ENCODE measurements at places on chromosomes 16 and 17.

DNA sequence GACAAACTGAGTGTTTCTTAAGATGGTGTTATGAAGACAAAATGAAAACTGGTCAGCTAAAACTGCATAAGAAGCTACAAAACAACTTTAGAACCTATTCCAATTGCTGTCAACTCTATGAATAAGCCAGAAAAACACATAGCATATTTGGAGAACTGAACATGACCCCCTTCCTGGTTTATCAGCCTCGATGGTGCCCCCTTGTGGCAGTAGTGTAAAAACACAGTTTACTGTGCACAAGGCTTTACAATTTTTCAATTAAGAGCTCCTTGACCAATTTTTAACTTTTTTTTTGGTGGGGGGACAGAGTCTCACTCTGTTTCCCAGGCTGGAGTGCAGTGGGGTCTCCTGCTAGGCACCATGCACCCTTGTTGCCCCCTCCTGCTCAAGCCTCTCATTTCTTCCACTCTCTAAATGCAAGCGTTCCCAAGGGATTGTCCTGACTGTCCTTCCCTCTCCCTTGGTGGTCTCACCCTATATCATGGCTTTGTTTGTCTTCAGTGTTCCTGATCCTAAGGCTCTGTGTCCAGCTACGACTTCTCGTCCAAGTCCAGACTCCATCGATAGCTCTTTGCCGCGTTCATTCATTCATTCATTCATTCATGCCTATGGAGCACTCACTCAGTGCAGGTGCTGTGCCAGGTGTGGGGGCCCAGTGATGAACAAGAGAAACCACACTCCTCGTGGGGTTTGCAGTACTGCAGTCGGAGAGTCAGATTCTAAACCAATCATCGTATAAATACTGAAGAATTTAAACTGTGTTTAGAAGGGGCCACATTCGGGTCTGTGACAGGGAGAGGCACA lies 7.5 kb downstream of the EIF1 start:
- peak; percentile 77 for DNase-seq

GRCh38 chr16:59909262-59909661 lies 1175.1 kb upstream of the GOT2 start:
- DNase-seq, result no peak

GRCh38 chr17:76095943-76096342 lies 7.6 kb downstream of the EXOC7 start:
- no peak for DNase-seq

DNA sequence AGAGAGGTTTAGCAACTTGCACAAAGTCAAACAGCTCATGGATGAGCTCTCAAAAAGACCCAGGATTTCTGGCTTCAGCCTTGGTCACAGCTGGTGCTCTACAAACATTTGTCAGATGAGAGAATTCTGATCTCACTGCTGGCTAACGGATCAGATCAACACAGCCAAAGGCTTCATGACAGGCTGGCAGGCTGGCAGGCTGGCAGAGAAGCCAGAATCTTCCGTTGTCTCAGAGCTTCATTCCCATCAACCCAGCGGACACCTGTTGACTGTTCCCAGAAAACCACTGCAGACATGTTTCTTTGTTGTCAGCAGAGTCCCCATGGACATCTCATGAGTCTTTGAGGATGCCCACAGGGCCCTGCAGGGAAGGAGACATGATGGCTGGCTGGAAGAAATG lies 303.8 kb upstream of the ASIC2 start:
- no peak for DNase-seq

DNA sequence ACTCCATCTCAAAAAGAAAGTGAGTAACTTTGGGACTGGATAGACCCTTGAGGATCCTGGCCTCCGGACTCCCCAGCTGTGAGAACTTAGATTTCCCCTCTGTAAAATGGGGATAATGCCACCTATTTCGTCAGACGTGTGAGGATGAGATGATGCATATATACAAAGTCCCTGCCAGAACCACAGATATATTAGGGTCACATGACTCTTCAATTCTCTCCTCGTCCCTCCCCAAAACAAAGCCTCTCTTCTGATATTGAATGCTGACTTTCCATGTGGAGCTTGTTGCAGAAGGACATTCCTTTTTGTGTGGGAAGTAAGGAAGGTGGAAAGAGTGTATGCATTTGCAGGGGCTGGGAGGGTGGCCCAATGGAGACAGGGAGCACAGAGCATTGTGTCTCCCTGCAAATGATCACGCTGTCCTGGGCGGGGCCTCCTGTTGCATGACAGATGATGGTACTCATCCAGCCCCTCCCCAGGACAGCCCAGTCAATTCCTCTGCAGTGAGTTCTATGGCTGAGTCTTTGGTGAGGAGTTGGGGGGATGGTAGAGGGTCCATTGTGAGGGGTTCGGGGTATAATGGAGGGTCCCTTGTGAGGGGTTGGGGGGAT lies 35.1 kb upstream of the MGAT5B start:
- DNase-seq, result no peak

DNA sequence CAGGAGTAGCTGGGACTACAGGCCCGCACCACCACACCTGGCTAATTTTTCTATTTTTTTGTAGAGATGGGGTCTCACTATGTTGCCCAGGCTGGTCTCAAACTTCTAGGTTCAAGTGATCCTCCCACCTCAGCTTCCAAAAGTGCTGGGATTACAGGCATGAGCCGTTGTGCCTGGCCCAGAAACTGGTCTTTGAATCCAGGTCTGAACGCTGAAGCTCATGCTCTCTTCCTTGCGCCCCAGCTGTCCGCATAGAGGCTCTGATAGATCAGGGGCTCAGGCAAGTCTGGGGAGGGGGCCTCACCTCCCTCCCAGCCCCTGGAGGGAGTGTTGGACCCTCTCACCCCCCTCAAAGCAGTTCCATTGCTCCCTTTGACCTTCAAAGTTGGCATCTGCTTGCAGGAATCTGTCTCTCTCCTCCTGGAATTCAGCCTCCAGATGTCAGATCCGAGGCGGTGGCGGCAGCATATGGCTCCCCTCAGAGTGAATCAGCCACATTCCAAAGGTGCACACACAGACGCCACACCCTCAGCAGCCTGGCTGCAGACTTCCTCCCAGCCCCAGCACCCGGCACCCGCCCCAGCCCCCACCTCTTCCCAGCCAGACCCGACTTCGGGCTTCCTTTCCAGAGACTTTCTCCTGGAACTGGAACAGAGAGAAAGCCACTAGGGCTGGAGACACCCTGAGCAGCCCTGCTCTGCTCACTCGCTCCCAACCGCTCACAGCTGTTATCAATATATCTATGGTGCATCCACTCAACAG lies 16.9 kb upstream of the GLIS2 start:
- DNase-seq, result peak; percentile 77

DNA sequence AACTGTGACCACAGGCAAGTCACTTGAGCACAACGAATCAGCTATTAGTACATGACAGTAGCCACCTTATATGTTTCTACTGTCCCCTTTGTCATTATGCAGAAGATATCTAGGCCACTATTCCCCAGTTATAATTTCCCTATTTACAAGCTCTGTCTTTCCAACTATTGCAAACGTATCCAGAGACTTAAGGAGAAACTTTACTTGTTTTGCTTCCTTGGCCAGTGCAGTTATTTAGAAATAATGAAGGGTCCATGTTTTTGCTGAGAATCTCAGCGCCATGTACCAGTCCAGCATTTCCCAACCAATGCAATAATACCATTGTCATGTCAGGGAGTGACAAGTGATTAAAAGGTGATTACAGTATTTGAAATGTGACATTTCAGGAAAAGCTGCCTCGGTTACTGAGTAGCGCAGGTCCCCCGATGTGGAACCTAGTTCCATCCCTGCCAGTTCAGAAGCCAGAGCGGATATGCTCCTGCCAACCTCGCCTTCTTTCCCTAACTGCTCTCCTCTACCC lies 743 bp downstream of the ZNF624 start:
- no peak for DNase-seq

- no peak for DNase-seq
These were observed 63.2 kb upstream of the TRAP1 start for GRCh38 chr16:3780570-3780969.

DNA sequence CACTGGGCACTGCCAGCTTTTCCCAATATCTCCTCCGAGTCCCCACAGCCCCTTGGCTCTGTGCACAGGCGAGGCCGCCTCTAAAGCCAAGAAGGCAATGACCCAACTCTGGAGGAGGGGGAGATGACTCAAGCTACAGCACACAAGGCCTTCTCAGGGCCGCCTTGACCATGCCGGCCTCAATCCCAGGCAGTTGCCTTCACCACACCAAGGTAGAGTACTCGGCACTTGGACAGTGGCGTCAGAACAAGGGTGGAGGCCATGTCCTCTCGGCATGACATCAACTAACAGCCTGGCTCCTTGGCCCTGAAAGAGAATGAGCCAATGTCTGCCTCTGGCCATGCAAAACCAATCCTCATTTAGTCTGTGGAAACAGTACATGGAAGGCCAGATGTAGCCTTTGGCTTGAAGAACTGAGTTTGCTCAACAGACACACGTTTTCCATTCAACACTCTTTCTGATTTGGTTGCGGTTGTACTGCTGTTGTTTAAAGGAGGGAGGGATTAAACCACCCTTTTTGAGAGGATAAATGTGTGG lies 139.6 kb downstream of the XYLT1 start:
- DNase-seq, result no peak

- no peak for DNase-seq
These were observed 18.4 kb downstream of the ADCY9 start for GRCh38 chr16:4097826-4098240.

DNA sequence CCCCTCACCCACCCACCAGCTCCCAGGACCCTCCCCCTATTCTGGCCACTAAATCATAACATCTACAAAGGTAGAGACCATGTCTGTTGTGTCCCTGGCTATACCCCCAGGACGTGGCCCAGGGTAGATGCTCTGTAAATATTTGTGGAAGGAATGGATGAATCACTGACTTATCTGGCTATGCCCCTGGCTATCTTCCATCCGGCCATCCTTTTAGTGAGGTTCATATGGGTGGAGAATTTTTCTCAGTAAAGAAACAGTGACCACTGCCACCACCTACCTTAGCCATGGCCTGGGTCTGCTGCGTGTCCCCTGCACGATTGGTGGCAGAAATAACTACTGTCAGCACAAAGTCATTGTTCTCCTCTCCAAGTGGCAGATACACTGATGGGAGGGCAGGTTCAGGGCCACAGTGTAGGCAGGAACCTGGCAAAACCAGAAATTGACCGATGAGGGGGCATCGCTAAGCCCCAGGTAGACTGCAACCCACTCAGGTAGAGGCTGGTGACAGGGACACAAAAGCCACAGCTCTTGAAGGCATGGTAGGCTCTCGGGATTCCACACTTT lies 63.1 kb upstream of the BCO1 start:
- DNase-seq, result no peak

DNA sequence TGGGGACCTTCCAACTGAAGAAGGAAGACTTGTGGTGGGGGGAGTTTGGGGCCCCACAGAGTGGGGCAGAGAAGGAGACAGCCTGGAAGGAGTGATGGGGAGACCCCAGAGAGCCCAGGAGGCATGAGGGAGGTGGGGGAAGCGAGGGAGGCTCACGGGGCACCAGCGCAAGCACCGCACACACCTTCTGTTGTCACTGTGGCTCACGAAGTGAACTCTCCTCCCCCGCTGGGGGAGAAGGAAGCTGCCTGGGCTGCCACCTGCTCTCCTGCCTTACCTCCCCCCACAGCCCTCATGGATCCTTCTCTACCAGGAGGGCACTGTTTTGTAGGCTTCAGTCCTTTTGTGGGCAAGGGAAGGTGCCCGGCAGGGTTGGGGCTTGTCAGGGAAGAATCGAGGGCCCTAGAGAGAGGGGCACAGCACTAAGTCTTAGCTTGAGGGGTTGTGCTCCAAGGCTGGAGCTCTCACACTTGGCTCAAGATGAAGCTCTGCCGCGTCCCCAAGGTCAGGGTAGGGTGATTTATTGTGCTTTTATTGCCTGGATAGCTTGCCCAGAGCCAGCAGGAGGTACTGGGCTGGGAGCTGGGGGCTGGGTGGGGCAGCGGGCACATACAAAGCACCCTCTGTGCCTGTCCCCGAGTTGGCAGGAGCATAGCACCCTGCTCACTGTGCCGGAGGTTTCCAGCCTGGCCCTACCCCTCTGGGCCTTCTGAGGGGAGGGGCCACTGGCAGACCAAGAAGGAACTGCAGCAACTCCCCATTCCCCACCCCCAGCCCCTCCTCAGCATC lies 4.6 kb upstream of the STARD3 start:
- no peak for DNase-seq
